ENCODE measurements at places on chromosomes 11 and 22. TPM values are rescaled to one million over a fixed set of nuclear protein-coding genes. Genes with fewer than 3 reads are reported as not detected.

Gene OVCH2
- total RNA-seq: 0.79 TPM

Gene CARD18
- not detected for total RNA-seq

Gene LDHAL6A
- total RNA-seq: not detected

Gene PACSIN2
- 66.5 TPM for total RNA-seq

Gene DDI1
- not detected for total RNA-seq

Gene BDNF
- total RNA-seq: 2.8 TPM

Gene RBFOX2
- 92.0 TPM for total RNA-seq

Gene FAM180B
- total RNA-seq: not detected

Gene CATSPERZ
- total RNA-seq: 0.68 TPM

Gene MYOD1
- total RNA-seq: not detected

Gene ABCC8
- not detected for total RNA-seq

Gene P4HA3
- total RNA-seq: 0.93 TPM

Gene SLC22A24
- total RNA-seq: not detected

Gene GGTLC3
- total RNA-seq: not detected

Gene OR51B6
- total RNA-seq: not detected

Gene THRSP
- not detected for total RNA-seq

Gene ILK
- 78.9 TPM for total RNA-seq

Gene PTDSS2
- total RNA-seq: 29.4 TPM

Gene HORMAD2
- total RNA-seq: not detected

Gene POU2F3
- total RNA-seq: not detected

Gene KDM4E
- total RNA-seq: not detected

Gene MYO7A
- total RNA-seq: 0.26 TPM

Gene TMEM86A
- 0.30 TPM for total RNA-seq

Gene PANX2
- total RNA-seq: 2.7 TPM

Gene CD3E
- not detected for total RNA-seq

Gene CST6
- not detected for total RNA-seq

Gene BTG4
- total RNA-seq: not detected

Gene SCGB1D2
- total RNA-seq: not detected

Gene TMX2
- total RNA-seq: 145 TPM

Gene ASPHD2
- total RNA-seq: 4.0 TPM

Gene YPEL4
- not detected for total RNA-seq

Gene RFPL2
- total RNA-seq: not detected

Gene OSBP
- total RNA-seq: 76.1 TPM

Gene NLRP14
- not detected for total RNA-seq
